ENCODE measurements at places on chromosomes 16 and 17. TPM values are rescaled to one million over a fixed set of nuclear protein-coding genes. Genes with fewer than 3 reads are reported as not detected.

The OXLD1 gene
- total RNA-seq: 57.7 TPM

The CLEC3A gene
- not detected for total RNA-seq

The PAGR1 gene
- 51.9 TPM for total RNA-seq

The CNGB1 gene
- 0.08 TPM for total RNA-seq

The KRTAP4-4 gene
- not detected for total RNA-seq

The GRIN2A gene
- not detected for total RNA-seq

The SPIRE2 gene
- 7.7 TPM for total RNA-seq

The TLCD2 gene
- total RNA-seq: 1.5 TPM

The NOS2 gene
- total RNA-seq: 0.17 TPM

The CLEC19A gene
- total RNA-seq: 0.17 TPM

The FSCN2 gene
- total RNA-seq: 0.68 TPM

The SLC16A11 gene
- not detected for total RNA-seq

The XYLT1 gene
- 0.66 TPM for total RNA-seq

The CCDC200 gene
- not detected for total RNA-seq

The SEPTIN12 gene
- not detected for total RNA-seq

The TNK1 gene
- total RNA-seq: 1.3 TPM

The MYH8 gene
- total RNA-seq: not detected

The KRTAP4-9 gene
- not detected for total RNA-seq

The TP53TG3 gene
- 0.47 TPM for total RNA-seq

The MEOX1 gene
- not detected for total RNA-seq

The KRTAP1-1 gene
- not detected for total RNA-seq

The PMFBP1 gene
- 0.09 TPM for total RNA-seq

The NPIPA8 gene
- 0.87 TPM for total RNA-seq

The C17orf107 gene
- 0.17 TPM for total RNA-seq

The AOC2 gene
- 2.2 TPM for total RNA-seq

The FZD2 gene
- 37.4 TPM for total RNA-seq

Data from A549 treated with DMSO at 1 μM for 4 hours (cell line).